Activated CD8-positive, alpha-beta memory T cell treated with anti-CD3 and anti-CD28 coated beads for 1 hour (primary cell): ENCODE measurements at places on chromosomes 7 and 10.

- no peak for DNase-seq
These were observed at the start of gene FFAR4 for GRCh38 chr10:93566435-93567276. FFAR4 (plus strand) TSS chr10:93566665; CDS start chr10:93566721, 56 bp downstream.

GRCh38 chr10:26486990-26487850 is 49.1 kb downstream of the APBB1IP start:
- DNase-seq: peak; percentile 29

DNA sequence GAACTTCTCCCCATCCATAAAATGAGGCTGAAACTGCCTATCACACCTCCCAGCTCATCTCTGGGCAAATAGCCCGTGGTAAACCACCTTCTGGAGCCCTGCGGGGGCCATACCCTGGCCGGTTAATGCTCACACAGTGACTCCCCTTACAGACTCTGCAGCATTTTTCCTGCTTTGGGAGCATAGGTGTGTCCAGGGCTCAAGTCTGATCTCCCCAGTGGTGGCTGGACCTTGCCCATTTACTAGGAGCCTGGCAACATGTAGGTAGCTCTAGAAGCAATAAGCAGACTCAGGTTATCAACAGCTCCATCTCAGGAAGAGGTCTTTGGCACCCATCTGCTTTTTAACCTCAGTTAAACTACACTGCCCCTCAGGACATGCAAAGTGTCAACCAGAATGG is 5.5 kb upstream of the CDHR1 start:
- no peak for DNase-seq

DNA sequence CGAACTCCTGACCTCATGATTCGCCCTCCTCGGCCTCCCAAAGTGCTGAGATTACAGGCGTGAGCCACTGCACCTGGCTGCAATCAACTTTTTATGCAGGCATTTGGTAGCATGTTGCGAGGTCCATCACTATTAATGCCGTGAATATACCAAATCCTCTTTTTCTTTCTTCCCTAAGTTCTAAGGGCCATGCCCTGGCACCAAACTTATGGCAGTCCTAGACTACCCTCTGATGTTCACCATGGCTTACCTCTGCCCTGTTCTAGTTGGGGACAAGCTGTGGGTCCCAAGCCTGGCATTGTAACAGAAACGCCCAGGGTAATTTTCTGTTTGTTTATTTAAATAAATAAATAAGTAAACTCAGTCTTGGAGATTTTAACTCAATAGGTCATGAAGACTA is 13.3 kb downstream of the PRSS2 start:
- no peak for DNase-seq

- DNase-seq: no peak
These were observed 1.5 kb downstream of the SMARCD3 start for GRCh38 chr7:151246851-151247580.

DNA sequence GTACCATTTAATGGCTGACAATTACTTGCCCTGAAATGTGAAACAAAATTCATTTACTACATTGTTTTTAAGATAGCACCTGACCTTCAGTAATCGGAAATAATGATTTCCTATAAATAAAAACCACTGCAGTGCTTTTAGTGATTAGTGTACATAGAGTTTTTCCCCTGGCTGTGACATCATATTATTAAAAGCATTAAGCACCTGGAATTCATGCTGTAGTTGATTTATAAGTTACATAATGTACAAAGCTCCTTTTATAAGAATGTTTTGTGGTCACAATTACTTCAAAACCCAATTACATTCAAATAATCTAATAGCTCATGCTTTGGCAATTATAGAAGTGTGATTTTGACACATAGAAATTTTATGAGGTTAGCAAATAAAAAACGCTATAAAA is 44.3 kb upstream of the EIF4H start:
- DNase-seq: no peak

GRCh38 chr7:87875151-87876039 is 765 bp downstream of the SLC25A40 start:
- DNase-seq: no peak

- peak; percentile 32 for DNase-seq
These were observed 115.5 kb upstream of the CREB5 start for GRCh38 chr7:28296571-28297483.

- no peak for DNase-seq
These were observed 31.5 kb downstream of the MBL2 start for GRCh38 chr10:52740913-52741675.
